ENCODE measurements at places on chromosomes 2 and 18. TPM values are rescaled to one million over a fixed set of nuclear protein-coding genes. Genes with fewer than 3 reads are reported as not detected.
A peak's percentile ranks its signal among the peaks of the same experiment; 100 is the strongest.

LIPT1 gene
- total RNA-seq, result 8.5 TPM

ANKRD53 gene
- total RNA-seq, result not detected

NETO1 gene
- total RNA-seq, result not detected

CAPN13 gene
- total RNA-seq, result 0.25 TPM

LIMS3 gene
- 1.1 TPM for total RNA-seq

TGFA gene
- total RNA-seq, result 50.1 TPM

FAM124B gene
- total RNA-seq, result not detected

PIEZO2 gene
- total RNA-seq, result 0.34 TPM

KCMF1 gene
- total RNA-seq, result 119 TPM

- no peak overlapping the region for H3K4me3 ChIP-seq
These were observed 307.6 kb downstream of the RIT2 start for GRCh38 chr18:42807887-42808286.

DNA sequence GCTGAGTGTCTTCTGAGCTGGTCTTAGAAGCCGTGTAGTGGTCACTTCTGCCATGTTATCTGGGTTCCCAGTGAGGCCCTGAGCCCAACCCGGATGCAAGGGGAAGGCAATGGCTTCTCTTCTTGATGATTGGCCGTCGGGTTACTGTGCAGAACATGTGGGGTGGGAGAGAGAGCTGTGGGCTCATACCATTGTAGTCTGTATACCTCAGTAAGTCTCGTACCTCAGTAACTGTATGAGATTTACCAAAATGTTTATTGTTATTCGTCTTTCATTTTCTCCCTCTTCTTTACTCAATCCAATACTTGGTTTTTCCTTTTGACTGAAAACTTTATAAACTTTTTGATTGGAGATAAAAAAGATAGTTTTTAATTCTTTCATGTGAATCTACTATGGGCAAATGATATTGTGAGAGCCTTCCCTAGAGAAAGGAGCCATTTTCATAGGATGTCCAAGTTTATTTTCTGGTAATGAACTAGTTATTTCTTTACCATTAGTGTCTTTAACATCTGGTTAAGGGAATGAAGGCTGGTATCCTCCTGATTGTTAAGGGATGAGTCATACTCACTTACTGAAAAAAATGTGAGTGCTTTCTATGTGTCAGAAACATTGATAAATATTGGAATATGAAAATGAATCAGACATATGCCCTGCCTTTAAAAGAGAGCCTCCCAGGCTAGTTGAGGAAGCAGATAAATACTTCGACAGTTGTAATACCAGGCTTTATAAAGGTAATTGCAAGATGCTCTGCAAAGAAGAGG lies 129.9 kb downstream of the PRPF40A start:
- no peak for DNase-seq
- no peak overlapping the region for H3K27ac ChIP-seq
- H3K4me1 ChIP-seq, result peaks cover 26% of the 10 kb centered on the region
- H3K27me3 ChIP-seq, result no peaks in the 10 kb centered on the region
- no peak overlapping the region for H3K4me3 ChIP-seq

GRCh38 chr2:36564377-36564930 lies 33.5 kb downstream of the FEZ2 start:
- no peak overlapping the region for H3K4me3 ChIP-seq
- H3K27ac ChIP-seq, result no peak overlapping the region
- H3K27me3 ChIP-seq, result no peaks in the 10 kb centered on the region
- peaks cover 55% of the 10 kb centered on the region for H3K4me1 ChIP-seq
- no peaks in the 10 kb centered on the region for H3K36me3 ChIP-seq

DNA sequence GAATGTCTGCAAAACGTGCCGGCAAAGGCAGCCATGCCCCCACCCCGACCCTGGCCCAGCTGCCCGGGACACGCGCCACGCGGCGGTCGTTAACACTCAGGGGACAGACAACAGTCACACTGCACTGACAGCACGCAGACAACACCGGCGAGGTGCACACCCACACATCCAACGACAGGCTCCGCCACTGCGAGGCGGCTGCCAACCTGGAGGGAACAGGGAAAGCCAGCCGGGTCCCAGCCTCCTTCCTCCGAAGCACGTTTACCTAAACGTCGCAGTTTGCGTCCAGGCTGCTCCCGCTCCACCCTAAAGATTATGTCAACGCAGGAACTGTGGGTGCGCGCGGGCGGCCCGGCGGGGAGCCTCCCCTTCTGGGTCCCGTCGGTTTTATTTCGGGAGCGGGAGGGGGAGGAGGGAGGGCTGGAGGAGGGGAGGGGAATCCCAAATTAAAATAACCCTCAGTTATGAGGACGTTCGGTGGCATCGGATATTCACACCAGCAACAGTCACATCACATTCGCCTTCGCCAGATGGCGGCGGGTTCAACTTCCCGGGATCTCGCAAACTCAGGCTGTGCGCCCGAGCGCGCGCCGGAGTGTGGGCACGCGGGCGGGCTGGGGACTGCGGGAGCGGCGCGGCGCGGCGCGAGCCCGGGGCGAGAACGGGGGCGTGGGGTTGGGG lies 644 bp downstream of the PTGR3 start:
- peak overlapping the region; percentile 96 for H3K27ac ChIP-seq
- DNase-seq, result no peak
- peaks cover 21% of the 10 kb centered on the region for H3K4me1 ChIP-seq
- H3K36me3 ChIP-seq, result no peaks in the 10 kb centered on the region

DNA sequence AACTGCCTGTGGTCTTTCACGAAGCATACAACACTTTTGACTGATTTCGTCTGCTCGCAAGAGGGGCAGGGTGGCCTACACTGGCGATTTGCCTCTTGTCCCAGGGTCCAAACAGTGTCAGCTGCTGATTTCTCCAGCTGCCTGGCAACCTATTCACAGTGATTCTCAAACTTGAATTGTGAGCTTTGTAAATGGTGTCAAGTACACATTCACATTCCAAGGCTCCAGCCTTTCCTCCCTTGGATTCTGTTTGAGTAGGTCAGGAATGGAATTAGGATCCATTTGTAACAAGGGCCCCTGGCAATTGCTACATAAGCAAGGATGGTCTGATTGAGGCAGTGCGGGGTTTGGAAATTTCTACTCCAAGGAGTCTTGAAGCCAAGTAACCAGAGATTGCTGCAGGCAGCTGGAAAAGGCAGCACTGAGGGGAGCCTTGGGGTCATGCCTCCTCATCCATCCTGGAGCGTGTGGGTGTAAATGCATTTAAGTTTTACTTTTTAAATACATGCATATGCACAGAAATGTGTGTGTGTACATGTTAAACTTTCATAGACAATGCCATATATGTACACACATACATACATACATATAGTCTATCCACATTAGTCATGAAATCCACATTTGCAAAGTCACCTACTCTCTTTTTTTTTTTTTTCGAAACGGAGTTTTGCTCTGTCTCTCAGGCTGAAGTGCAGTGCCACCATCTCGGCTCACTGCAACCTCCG lies 86.8 kb upstream of the UXS1 start:
- no peaks in the 10 kb centered on the region for H3K4me1 ChIP-seq
- no peak for DNase-seq

- no peaks in the 10 kb centered on the region for H3K36me3 ChIP-seq
- H3K27ac ChIP-seq, result no peak overlapping the region
- no peaks in the 10 kb centered on the region for H3K4me1 ChIP-seq
- DNase-seq, result no peak
- no peak overlapping the region for H3K4me3 ChIP-seq
- H3K27me3 ChIP-seq, result no peaks in the 10 kb centered on the region
These were observed 85.6 kb downstream of the DDX1 start for GRCh38 chr2:15677141-15677843.

- DNase-seq, result peak; percentile 6
- no peaks in the 10 kb centered on the region for H3K4me1 ChIP-seq
- H3K36me3 ChIP-seq, result no peaks in the 10 kb centered on the region
- no peak overlapping the region for H3K27ac ChIP-seq
- no peak overlapping the region for H3K4me3 ChIP-seq
These were observed 344.0 kb upstream of the DDX18 start for GRCh38 chr2:117470311-117471095.

GRCh38 chr2:185222311-185222710 lies 516.3 kb upstream of the FSIP2 start:
- H3K27ac ChIP-seq, result no peak overlapping the region
- no peaks in the 10 kb centered on the region for H3K27me3 ChIP-seq
- no peak overlapping the region for H3K4me3 ChIP-seq
- no peak for DNase-seq
- no peaks in the 10 kb centered on the region for H3K36me3 ChIP-seq

GRCh38 chr2:220162320-220162719 lies 534.9 kb downstream of the SLC4A3 start:
- H3K27me3 ChIP-seq, result no peaks in the 10 kb centered on the region
- no peak for DNase-seq
- H3K27ac ChIP-seq, result no peak overlapping the region
- H3K4me1 ChIP-seq, result no peaks in the 10 kb centered on the region

GRCh38 chr2:120503793-120504571 lies 158.0 kb downstream of the INHBB start:
- H3K27me3 ChIP-seq, result no peaks in the 10 kb centered on the region
- H3K4me1 ChIP-seq, result peaks cover 5% of the 10 kb centered on the region
- no peak overlapping the region for H3K4me3 ChIP-seq
- DNase-seq, result no peak
- no peak overlapping the region for H3K27ac ChIP-seq

DNA sequence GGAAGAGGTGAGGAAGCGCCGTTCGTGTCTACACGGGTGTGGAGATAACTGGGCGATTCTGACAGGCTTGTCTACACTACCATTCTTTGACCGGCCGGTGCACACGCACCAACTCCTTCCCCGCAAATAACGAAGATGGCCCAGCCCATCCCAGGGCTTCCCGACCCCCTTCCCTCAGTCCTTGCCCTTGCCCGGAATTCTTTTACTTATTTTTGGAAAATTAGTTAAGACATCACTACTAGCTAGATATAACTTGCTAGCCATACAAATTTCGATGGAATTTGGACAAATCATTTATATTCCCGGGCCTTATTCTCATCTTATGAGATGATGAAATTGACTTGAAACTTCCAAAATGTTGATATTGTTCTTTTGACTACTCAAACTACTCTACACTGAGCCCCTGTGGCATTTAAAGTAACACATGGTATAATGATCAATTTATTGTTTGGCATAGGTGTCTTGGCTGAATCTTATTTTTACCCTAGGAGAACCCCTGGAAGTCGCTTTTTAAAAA lies 1.3 kb downstream of the ERICH2 start:
- H3K27me3 ChIP-seq, result no peaks in the 10 kb centered on the region
- H3K27ac ChIP-seq, result peak overlapping the region; percentile 63
- no peaks in the 10 kb centered on the region for H3K36me3 ChIP-seq
- peak overlapping the region; percentile 81 for H3K4me3 ChIP-seq

GRCh38 chr2:182078988-182079602 lies 93.4 kb downstream of the PPP1R1C start:
- H3K27me3 ChIP-seq, result no peaks in the 10 kb centered on the region
- no peak overlapping the region for H3K4me3 ChIP-seq

DNA sequence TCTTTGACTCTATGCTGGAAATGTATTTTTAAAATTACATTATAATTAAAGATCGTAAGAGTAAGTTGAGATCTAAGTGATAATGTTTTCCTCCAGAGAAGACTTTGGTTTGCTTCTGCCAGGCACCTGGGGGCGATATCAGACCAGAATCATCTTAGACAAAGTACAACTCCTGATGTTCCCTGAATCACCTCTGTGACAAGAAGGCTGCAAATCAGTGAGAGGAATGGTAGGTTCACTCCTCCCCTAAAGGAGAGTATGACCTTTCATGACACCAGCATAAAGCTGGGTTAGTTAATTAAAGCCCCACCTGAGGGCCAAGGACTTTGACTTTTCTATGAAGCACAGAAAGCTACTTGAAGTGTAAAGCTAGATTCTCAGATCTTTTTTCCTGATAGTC lies 114.4 kb upstream of the DTNA start:
- H3K4me3 ChIP-seq, result no peak overlapping the region
- no peaks in the 10 kb centered on the region for H3K4me1 ChIP-seq
- H3K27me3 ChIP-seq, result 0 out of 2 replicates have a peak, but pooled peaks cover 3% of the 10 kb centered on the region
- H3K27ac ChIP-seq, result no peak overlapping the region

- no peaks in the 10 kb centered on the region for H3K27me3 ChIP-seq
- H3K27ac ChIP-seq, result no peak overlapping the region
- no peak for DNase-seq
- H3K4me1 ChIP-seq, result no peaks in the 10 kb centered on the region
- H3K36me3 ChIP-seq, result no peaks in the 10 kb centered on the region
These were observed 325 bp upstream of the TTLL4 start for GRCh38 chr2:218710334-218710686.

GRCh38 chr18:40708726-40709125 lies 1246.3 kb upstream of the PIK3C3 start:
- no peak overlapping the region for H3K4me3 ChIP-seq
- no peak overlapping the region for H3K27ac ChIP-seq
- DNase-seq, result no peak
- H3K4me1 ChIP-seq, result no peaks in the 10 kb centered on the region
- H3K27me3 ChIP-seq, result no peaks in the 10 kb centered on the region
- H3K36me3 ChIP-seq, result no peaks in the 10 kb centered on the region

DNA sequence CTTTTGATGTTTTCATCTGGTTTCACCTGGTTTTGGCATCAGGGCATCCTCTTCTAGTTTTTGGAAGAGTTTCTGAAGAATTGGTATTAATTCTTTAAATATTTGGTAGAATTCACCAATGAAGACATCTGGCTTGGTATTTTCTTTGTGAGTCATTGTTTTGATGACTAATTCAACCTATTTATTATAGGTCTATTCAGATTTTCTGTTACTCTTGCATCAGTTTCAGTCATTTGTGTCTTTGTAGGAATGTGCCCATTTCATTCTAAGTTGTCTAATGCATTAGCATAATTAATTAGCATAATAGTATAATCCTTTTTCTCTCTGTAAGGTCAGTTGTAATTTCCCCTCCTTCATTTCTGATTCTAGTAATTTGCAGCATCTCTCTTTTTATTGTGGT lies 8.0 kb downstream of the GNLY start:
- no peaks in the 10 kb centered on the region for H3K27me3 ChIP-seq
- H3K4me3 ChIP-seq, result no peak overlapping the region
- no peak overlapping the region for H3K27ac ChIP-seq
- peaks cover 34% of the 10 kb centered on the region for H3K4me1 ChIP-seq
- no peak for DNase-seq

GRCh38 chr18:55999641-56000040 lies 411.6 kb upstream of the TCF4 start:
- no peak overlapping the region for H3K27ac ChIP-seq
- no peaks in the 10 kb centered on the region for H3K36me3 ChIP-seq
- H3K4me3 ChIP-seq, result no peak overlapping the region
- H3K4me1 ChIP-seq, result no peaks in the 10 kb centered on the region
- no peaks in the 10 kb centered on the region for H3K27me3 ChIP-seq
- no peak for DNase-seq

GRCh38 chr2:119206201-119206600 lies 17.4 kb upstream of the STEAP3 start:
- no peak overlapping the region for H3K4me3 ChIP-seq
- H3K27ac ChIP-seq, result no peak overlapping the region
- DNase-seq, result no peak
- peaks cover 24% of the 10 kb centered on the region for H3K27me3 ChIP-seq
- H3K36me3 ChIP-seq, result no peaks in the 10 kb centered on the region
- H3K4me1 ChIP-seq, result peaks cover 12% of the 10 kb centered on the region

Data from HCT116 (cell line).